ENCODE measurements at places on chromosomes 1 and 21.

DNA sequence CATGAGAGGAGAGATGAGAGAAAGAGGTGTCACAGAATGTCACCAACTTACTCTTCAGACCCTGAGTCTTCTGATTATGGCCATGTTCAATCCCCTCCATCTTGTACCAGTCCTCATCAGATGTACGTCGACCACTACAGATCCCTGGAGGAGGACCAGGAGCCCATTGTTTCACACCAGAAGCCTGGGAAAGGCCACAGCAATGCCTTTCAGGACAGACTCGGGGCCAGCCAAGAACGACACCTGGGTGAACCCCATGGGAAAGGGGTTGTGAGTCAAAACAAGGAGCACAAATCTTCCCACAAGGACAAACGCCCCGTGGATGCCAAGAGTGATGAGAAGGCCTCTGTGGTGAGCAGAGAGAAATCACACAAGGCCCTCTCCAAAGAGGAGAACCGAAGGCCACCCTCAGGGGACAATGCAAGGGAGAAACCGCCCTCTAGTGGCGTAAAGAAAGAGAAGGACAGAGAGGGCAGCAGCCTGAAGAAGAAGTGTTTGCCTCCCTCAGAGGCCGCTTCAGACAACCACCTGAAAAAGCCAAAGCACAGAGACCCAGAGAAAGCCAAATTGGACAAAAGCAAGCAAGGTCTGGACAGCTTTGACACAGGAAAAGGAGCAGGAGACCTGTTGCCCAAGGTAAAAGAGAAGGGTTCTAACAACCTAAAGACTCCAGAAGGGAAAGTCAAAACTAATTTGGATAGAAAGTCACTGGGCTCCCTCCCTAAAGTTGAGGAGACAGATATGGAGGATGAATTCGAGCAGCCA lies 8.0 kb downstream of the ELOA start:
- peak; percentile 27 for DNase-seq

- DNase-seq = no peak
Measured at GRCh38 chr1:156660752-156661112, 16.5 kb downstream of the NES start.

DNA sequence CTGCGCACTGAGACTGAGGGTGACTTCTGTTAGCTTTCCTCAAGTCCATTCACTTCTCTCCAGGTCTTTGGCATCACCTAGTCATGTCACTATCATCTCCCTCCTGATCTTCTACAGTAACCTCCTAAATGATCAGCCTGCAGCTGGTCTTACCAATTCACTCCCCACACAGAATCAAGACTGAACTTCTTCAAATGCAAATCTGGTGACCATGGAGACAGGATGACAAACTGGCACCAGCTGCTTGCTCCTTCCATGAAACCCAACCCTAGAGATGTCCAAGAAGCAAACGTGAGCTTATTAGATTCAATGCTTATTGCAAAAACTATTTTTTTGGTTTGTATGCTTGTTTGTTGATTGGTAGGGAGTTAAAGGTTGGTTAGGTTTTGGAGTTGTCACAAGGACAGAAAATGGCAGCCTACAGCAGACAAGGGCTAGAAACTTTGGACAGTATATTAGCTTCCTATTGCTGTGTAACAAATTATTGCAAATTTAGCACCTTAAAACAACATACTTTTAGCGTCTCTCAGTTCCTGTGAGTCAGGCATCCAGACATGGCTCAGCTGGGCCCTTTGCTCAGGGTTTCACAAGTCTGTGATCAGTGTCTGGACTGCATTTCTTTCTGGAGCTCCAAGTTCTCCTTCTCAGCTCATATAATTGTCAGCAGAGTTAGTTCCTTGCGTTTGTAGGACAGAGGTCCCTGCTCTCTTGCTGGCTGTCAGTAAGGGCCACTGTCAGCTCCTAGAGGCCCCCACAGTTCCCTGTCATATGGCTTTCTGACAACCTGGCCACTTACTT lies 53.3 kb upstream of the GJA8 start:
- DNase-seq = no peak

DNA sequence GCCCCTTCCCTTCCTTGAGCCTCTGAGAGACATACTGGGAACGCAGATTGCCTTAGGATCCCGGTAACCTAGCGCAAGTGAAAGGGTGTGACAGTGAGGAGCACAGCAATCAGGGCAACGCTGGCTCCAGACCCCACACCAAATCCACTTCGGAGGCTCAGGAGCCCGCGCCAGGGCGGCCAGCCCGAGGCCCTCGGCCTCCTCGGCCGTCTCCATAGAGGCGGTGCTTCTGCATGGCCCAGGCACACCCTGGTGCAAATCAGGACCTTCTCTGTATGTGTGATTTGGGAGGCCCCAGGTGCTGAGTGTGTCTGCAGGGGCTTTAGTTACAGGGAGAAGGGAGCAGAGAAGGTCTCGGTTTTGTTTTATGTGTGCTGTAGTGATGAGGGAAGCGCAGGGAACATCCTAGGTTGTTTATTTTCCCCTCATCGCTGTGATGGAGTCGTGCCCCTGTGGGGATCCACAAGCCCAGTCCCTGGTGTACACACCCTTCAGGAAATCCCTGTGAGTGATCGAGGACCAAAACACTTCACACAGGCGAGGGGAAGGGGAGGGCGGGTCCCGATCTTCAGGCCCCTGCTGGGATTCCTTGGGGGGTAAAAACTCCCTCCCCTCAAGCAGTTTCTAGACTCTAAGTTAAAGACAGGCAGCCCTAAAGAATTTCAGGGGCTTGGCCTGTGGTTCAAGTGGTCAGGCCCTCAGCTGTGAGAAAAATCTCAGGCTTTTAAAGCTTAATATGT lies 9.4 kb downstream of the KIAA1614 start:
- DNase-seq = no peak

DNA sequence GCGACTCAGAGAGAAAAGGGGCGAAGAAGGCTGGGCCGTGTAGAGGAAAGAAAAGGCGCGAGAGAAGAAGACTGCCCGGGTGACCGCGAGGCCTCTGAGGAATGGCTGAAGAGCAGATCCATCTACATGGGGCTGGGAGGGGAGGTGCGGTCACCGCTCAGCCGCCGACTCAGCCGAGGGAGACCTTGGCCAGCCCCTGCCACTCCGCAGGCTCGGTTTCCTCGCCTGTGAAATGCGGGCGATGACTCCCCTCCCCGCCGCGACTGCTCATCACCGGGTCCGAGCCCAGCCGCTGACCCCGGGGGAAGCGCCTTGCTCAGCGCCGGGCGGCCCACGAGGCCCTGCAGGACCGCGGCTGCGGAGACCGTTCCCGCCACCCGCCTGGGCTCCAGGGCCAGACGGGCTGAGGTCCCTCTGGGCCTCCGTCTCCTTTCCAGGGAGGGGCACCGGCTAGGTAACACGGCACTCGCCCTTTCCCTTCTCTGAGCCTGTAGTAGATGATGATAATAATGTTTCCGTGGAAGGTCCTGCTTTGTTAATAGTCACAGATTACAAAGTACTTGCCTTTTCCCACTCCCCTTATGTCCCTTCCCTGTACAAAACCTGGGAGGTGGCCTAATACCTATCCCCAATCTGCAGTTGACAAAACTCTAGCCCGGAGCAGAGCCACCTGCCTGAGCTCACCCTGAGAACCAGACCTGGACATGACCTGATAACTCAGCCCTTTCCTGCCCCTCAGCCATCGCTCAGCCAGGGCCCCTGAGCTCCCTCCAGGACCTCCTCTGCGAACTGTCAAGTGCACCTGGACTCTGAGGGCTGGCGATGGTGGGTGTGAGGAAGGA lies 1.6 kb upstream of the BSND start:
- no peak for DNase-seq

- DNase-seq = no peak
Measured at GRCh38 chr1:41242342-41243078, 404 bp upstream of the SCMH1 start.

GRCh38 chr1:12549460-12550349 lies 68.3 kb downstream of the DHRS3 start:
- DNase-seq = peak; percentile 2

DNA sequence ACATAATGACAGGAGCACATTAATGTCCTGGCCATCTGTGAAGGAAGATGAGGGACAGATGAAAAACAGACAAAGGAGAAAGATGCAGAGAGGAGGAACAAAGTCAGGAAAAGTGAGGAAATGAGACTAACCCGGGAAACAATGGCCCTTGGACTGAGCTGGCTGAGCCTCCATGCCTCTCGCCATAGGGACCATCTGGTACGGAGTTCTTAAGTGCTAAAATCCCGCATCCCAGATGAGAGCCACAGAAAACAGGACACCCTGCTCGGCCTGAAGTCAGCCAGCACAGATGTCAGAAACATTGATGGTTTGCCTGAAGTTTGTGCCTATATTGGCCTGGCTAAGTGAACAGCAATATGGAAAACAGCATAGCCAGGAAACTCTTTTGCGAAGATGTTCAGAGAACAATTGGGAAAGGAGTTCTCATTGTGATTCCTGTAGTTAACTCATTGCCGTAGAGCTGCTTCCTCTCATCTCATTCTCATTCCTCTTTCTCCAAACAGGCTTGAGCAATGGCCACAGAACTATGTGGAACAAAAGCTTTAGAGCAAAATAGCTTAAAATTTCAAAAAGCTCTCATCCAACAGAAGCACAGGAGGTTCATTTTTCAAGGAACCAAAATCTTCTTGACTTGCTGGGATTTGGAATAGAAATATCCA lies 96.6 kb downstream of the ASTN1 start:
- no peak for DNase-seq

GRCh38 chr1:80363689-80364475 lies 1357.4 kb upstream of the ADGRL4 start:
- DNase-seq = no peak

DNA sequence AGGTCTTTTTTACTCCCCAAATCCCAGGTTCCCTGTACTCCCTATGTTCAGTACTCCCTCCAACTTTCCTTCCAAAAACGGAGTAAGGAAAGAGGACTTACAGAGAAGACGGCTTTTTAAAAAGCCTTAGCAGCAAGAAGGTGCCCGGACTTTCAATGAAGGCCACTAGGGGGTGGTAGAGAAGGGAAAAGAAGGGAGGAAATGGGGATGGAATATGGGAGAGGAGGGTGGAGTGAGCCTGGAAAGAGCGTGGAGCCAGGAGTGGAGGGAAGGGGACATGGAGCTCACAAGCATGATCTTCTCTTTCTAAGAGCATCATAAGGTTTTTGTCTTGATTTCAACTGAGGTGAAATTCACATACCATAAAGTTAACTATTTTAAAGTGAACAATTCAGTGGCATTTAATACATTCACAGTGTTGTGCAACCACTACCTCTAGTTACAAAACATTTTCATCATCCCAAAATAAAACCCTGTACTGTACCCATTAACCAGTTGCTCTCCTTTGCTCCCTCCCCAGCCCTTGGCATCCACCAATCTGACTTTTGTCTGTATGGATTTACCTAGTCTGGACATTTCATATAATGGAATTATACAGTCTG lies 129.9 kb downstream of the ZNF281 start:
- peak; percentile 38 for DNase-seq

DNA sequence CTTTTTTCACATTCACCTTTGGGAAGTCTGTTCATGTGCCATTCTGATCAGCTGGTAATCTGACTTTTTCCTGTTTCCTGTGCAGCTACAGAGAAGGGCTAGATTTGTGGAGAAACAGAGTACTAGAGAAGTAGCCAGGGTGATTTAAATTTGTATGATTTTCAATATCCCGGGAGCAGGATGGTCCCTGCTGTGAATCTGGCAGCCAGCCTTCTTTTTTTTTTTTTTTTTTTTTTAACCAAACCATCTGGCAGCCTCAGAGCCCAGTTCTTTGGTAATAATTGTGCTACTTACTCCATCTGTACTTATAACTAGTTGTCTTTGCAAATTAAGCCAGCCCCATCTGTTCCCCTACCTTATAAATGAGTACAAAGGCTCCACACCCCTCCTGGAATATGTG lies 248.6 kb upstream of the DEPDC1 start:
- DNase-seq = no peak

- no peak for DNase-seq
Measured at GRCh38 chr1:26797627-26798026, 9.9 kb downstream of the PIGV start.

DNA sequence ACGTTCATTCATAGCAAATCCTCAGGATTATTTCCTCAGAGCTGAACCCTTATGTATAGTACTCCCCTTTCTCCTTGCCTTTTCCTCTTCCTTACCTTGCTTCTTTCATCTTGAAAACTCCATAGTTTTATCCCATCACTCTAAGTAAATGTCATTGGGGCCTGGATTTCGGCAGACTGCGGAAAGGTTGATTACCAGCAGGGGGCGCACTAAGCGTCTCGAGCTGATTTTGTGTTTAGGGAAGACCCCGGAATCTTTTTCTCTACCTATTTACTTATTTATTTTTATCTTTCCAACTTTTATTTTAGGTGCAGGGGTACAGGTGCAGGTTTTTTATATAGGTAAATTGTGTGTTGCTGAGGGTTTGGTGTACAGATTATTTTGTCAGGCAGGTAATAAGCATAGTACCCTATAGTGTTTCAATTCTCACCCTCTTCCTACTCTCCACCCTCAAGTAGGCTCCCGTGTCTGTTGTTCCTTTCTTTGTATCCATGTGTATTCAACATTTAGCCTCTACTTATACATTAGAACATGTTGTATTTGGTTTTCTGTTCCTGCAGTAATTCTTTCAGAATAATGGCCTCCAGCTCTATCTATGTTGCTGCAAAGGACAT lies 11.4 kb upstream of the MTARC1 start:
- peak; percentile 23 for DNase-seq

DNA sequence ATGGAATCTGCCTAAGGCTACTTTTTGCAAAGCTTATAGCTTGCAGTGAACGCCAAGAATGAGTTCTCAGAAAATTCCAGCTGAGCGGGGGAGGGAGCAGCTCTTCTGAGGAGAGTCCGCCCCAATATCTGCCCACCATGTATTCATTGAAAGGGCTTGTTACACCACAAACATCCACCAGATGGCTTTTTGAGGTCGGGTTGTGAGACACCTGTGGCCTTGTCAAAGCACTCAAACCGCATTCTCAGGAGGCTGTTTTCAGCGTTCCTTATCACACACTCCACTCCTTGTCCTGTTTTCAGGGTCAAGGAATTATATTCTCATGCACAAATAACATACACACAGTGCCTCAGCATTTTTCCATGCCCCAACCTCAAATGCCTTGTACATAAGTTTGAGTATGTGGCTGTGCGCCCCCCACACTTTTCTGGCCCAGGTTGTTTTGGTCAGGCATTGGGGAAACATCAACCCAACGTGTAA lies 3.9 kb upstream of the C4BPB start:
- peak; percentile 68 for DNase-seq

GRCh38 chr1:86155807-86156565 lies 586 bp downstream of the COL24A1 start:
- DNase-seq = no peak

GRCh38 chr1:154129391-154129970 lies 25.4 kb downstream of the NUP210L start:
- no peak for DNase-seq

DNA sequence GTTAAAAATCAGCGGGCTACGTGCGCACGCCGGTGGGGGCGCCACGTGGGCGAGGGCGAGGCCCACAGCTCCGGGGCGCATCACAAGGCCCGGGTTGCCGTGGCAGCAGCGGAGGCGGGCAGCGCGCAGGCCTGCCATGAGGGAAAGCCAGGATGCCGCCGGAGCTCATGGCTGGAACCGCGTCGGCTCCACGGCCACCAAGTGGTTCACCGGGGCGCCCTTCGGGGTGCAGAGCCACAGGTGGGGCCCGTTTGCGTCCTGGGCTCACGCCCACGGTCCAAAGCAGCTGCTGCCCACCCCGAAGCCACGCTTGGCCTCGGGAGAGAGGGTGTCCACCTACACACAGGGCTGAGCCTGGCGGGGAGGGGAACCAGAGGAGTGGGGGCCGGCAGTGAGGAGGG lies 4.9 kb upstream of the TTC22 start:
- DNase-seq = no peak

GRCh38 chr1:67524143-67525052 lies 94.2 kb upstream of the SERBP1 start:
- DNase-seq = no peak

- no peak for DNase-seq
Measured at GRCh38 chr1:147527941-147528936, 13.1 kb upstream of the BCL9 start.
